SW480 (cell line): ENCODE measurements at places on chromosomes 12 and 14.

- peak; percentile 21 for DNase-seq
Measured at GRCh38 chr14:83463500-83464098, 1929.9 kb upstream of the SEL1L start.

DNA sequence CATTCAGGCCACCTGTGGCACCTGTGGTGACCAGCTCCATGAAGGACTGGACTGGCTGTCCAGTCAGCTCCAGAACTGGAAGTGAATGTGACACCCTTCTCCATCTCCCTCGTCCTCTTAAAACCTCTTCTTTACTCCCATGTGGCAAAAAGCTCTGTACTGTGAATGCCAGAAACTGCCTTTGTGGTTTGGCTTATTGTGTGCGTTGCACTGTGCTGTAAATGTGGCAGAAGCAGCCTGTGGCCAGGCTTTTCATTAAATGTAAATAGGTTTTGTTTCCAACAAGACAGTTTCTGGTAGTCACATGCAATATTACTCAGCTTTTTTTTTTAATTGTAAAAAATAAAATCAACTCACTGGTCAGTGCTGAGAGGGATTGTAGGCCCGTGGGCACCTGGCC lies 453.7 kb downstream of the ATP23 start:
- DNase-seq = no peak

DNA sequence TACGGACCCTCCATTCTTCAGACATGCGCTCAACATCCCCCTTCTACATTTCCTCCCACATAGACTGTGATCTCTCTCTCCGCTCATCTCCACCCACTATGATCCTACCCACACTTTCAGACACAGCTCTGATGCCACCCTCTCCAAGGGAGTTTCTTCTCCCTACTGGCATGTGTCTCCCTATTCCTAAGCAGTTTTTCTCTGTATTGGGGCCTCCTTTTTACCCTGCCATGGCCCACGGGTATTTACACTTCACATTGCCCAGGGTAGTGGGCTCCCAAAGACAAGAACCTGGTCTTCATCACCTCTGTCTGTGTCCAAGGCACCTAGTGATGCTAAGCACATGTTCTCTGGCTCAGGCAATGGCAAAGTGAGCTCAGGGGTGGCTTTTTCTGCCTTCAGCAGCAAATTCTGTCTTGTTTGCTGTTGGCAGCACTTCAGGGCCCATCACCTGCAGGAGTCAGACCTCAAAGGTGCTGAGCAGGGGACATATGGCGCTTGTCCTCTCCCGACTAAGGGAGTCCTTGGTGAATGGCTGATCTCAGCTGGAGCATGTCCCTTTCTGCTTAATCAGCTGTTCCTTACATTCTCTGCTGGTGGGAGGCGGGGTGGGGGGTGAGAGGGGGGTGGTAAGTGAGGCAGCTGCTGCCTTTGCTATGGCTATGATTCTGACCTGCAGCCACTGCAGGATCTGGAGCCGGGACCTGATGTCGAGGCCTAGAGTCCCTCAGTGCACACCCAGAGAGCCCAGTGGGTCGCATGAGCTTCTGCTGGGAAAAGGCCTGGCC lies 256.8 kb downstream of the PCNX1 start:
- DNase-seq = no peak

GRCh38 chr12:3250576-3250975 lies 173.4 kb downstream of the TSPAN9 start:
- no peak for DNase-seq

GRCh38 chr14:105830171-105830570 lies 303.8 kb downstream of the TMEM121 start:
- no peak for DNase-seq

- DNase-seq = no peak
Measured at GRCh38 chr12:13200841-13201240, 4.3 kb downstream of the EMP1 start.

DNA sequence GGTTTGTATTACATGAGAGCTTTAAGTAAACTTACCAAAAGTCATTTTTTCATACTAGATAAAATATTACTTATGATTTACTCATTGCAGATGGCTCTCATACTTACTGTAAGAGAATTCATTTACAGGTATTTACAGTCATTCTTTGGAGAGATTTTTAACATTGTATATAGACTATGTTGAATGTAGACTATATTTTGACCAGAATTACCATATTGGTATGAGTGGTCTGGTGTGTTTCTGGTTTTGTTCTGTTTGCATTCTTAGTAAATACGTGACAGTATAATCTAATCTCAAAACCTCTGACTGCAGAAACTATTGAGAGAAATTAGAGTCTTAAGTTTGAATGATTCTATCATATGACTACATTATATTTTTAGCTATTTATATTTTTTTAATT lies 91.1 kb downstream of the USP15 start:
- DNase-seq = no peak

DNA sequence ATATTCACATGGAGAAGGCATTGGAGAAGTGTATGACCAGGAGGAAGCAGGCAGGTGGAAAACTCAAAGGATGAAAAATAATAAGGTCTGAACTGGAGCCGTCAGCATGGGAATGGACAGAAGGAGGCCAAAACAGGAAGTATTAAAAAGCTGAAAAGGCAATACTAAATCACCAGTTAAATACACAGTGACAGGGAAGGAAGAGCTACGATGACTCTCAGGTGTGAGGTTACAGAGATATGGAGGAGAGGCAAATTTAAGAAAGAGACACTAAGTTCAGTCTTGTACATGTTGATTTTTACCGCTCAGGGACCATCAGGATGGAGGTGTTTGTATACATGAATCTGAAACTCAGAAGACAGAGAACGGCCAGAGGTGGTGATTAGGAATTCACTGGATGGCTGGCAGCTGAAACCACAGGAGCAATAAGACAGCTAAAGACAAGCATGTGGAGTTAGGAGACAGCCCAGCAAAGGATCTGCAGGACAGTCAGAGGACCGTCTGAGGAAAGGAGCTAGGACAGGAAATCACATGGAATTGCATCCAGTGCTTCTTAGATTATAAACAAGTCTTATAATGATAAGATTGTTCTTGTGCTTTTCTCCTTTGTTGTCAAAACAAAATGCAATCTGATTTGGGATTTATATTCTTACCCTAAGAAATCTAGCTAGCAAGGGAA lies 33.9 kb upstream of the CDKN3 start:
- DNase-seq = no peak

- DNase-seq = no peak
Measured at GRCh38 chr14:94372021-94372605, 16.3 kb downstream of the SERPINA1 start.

DNA sequence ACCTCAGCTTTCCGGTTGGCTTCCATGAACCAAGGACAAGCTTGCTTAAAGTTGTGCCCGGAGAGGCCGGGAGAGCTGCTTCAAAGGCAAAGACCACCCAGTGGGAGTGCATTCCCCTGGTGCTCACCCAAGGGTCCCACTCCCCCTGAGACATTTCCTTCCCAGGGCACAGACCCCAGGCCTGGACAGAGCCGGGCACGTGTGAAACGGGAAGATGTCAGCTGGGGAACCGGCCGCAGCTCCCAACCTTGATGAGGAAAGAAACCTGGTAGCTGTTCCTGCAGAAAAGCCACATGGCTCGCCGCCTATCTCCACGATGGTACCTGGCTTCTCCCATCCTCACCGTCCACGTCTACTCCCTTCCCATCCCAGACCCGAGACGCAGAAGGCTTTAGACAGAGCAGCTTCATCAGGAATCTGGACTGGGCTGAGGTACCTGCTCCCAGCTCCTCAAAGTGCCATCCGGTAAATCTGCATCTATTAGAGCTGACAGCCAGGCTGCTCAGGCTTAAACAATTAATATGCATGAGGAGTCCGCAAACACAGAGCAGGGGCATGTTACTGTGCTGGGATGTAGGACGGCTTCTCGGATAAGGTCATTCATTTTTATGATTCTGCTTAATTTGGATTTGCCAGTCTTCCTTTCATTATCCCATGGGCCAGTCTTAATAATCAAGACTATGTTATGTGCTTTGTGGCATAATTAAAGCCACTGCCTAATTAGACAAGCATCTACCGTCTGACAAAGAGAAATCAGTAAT lies 53.1 kb downstream of the GALNT9 start:
- DNase-seq = no peak

GRCh38 chr12:67241482-67241881 lies 27.7 kb upstream of the CAND1 start:
- no peak for DNase-seq

GRCh38 chr12:4849795-4850345 lies 59.8 kb upstream of the KCNA1 start:
- no peak for DNase-seq

- peak; percentile 48 for DNase-seq
Measured at GRCh38 chr12:106098691-106099200, 40.0 kb downstream of the NUAK1 start.

GRCh38 chr14:40447017-40447416 lies 1014.8 kb upstream of the FBXO33 start:
- no peak for DNase-seq

DNA sequence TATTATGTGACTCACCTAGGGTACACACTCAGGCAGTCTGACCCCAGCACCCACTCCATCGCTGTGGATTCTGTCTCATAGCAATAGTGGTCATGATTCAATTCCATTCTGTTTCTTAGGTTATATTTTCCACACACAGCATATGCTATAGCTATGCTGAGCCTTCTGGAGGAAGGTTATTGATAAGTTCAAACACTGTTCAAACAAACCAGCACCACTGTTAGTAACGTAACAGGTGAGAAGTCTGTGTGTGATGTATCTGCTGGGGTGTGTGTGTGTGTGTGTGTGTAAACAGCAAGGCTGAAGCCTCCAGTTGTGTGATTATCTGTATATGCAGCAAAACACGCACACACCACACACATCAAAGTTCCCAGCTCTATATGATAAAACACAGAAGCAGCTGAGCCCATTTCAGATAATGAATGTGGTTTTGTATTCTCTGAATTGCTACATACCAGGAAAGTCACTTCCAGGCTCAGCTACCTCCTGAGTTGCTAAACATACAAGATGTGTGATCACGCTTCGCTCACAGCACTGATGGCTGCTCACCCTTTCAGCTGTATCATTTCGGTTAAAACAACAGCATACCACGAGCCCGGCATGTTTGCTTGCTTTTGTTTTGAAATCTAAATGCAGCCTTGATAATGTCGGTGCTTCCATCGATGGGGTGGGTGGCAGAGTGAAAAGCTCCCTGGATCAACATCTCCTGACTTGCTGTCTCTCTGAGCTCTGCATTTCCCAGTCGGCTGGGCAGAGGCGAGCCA lies 6.8 kb upstream of the SYNE3 start:
- DNase-seq = peak; percentile 92

DNA sequence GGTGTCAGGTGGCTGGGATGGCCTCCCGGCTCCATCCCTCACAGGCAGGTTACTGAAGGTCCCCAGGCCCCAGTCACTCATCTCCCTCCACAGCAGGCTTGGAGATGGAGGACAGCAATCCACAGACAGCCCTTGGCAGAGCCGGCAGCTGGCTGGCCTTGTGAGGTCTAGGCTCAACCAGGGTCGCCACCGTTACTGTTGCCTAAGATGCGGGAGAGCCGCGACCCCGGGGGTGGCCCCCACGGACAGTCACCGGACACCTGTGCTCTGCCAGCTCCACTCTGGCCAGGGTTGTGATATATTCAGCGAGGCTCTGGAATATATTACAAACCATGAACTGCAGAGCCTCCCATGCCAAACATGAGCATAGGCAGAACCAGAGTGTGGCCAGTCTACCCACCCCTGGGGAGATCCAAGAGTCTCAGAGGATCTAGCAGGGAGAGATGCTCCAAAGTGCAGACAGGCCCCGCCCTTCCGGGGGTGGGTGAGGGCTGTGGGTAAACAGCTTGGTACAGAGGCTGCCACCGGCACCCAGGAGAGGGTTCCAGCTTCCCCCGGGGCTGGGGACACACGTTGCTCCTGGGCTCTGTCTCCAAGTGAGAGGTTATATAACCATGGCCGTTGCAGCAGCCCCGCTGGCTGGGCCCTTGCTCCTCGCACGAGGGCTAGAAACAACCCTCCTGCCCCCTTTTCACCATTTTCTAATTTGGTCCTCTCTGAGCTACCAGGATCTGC lies 55.9 kb upstream of the DIO3 start:
- DNase-seq = no peak

DNA sequence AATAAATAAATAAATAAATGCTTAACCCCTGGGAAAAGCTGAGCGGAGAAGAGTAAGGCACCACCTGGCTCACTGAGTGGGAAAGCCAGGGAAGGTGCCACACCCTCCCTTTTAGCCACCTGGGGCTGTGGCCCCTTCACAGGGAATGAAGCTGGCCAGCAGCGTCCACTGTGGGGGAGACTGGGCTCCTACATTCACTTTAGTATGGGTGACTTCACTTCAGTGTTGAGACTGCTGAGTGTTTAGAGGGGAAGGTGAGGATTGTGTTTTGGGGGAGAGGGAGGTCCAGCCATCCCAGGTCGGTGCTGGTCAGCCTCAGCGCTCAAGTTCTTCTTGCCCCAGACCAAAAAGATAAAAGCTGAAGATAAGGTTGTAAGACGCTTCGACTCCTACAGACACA lies 1.6 kb downstream of the NAB2 start:
- DNase-seq = no peak

DNA sequence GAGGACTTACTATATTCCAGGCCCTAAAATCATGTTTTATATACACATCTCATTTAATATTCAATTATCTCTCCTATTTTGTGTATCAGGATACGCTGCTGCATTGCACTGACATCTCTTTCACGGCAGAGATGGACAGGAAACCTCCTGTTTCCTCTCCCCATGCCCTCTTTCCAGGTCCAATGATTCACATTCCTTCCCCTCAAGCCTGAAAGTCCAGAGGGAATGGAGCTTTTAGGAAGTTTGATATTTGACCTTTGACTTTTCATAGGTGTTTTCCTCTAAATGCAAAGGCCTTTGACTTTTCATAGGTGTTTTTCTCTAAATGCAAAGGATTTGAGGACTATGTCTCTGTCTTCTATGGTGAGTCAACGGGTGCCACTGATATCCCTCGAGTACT lies 89.5 kb downstream of the STON2 start:
- DNase-seq = no peak

- no peak for DNase-seq
Measured at GRCh38 chr14:84036840-84037239, 1493.1 kb upstream of the FLRT2 start.

DNA sequence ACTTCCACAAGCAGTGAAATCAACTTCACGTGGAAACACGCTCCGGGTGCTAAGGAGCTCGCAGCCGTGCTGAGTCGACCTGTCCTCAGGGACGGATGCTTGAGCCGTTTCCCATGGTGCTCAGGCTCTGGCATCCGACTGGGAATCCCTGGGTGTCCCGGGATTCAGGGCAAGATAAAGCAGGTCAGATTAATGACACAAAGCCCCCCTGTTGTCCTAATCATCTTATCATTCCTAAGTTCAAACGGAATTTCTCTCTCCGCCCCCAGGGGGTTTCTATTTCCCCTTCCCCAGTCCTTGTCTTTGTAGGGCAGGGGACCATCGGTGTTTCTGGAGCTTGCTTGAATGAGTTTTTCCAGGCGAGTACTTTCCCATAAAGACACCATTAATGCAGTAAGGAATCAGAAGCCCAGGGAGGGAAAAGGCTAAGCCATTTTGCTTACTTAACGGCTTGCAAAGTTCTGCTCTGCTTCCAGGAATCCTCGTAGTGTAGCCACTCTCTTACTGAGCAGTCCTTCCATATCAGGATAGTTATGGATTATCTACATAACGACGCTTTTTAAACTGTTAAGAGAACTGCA lies 116.5 kb downstream of the TMEM132C start:
- no peak for DNase-seq

GRCh38 chr14:51602310-51602709 lies 49.4 kb upstream of the FRMD6 start:
- no peak for DNase-seq

GRCh38 chr12:78865516-78865915 lies 942 bp downstream of the SYT1 start:
- DNase-seq = no peak
